ENCODE measurements at places on chromosomes 2 and 18.

GRCh38 chr2:8309131-8309530, 372.7 kb upstream of the ID2 start:
- DNase-seq, result no peak
- H3K4me1 ChIP-seq, result peaks cover 13% of the 10 kb centered on the region
- no peaks in the 10 kb centered on the region for H3K36me3 ChIP-seq

DNA sequence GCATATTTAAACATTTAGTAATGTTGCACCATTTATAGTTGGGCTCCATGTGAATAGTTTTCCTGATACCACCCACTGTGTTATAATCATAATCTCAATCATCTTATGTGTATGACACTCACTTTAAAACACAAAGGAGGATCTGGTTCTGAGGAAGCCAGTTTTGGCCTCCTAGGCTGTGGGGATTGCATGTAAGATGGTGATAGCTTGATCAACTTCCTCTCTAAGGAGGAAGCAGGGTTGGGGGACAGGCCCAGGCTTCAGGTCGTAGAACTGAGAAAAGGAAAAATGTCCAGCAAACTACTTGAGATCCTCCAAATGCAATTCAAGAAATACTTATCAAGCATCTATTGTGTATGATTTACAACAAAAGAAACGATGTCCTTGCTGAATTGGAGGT, 4.9 kb upstream of the PPM1B start:
- no peak for DNase-seq
- H3K4me3 ChIP-seq, result no peak overlapping the region
- no peak overlapping the region for H3K27ac ChIP-seq
- H3K36me3 ChIP-seq, result peaks cover 11% of the 10 kb centered on the region

- no peak overlapping the region for H3K27ac ChIP-seq
- H3K27me3 ChIP-seq, result no peaks in the 10 kb centered on the region
- H3K4me3 ChIP-seq, result no peak overlapping the region
- peaks cover 36% of the 10 kb centered on the region for H3K36me3 ChIP-seq
- peaks cover 6% of the 10 kb centered on the region for H3K4me1 ChIP-seq
- no peak for DNase-seq
Observed at GRCh38 chr2:37268111-37268510, 36.7 kb downstream of the NDUFAF7 start.

- H3K27ac ChIP-seq, result no peak overlapping the region
- no peak for DNase-seq
- peaks cover 10% of the 10 kb centered on the region for H3K27me3 ChIP-seq
- no peak overlapping the region for H3K4me3 ChIP-seq
- H3K36me3 ChIP-seq, result no peaks in the 10 kb centered on the region
Observed at GRCh38 chr18:35521133-35521532, 23.4 kb upstream of the INO80C start.

- H3K4me3 ChIP-seq, result no peak overlapping the region
- H3K27ac ChIP-seq, result no peak overlapping the region
- no peaks in the 10 kb centered on the region for H3K27me3 ChIP-seq
- no peaks in the 10 kb centered on the region for H3K36me3 ChIP-seq
- H3K4me1 ChIP-seq, result no peaks in the 10 kb centered on the region
Observed at GRCh38 chr18:35822413-35822812, 150.1 kb upstream of the RMP24 start.

DNA sequence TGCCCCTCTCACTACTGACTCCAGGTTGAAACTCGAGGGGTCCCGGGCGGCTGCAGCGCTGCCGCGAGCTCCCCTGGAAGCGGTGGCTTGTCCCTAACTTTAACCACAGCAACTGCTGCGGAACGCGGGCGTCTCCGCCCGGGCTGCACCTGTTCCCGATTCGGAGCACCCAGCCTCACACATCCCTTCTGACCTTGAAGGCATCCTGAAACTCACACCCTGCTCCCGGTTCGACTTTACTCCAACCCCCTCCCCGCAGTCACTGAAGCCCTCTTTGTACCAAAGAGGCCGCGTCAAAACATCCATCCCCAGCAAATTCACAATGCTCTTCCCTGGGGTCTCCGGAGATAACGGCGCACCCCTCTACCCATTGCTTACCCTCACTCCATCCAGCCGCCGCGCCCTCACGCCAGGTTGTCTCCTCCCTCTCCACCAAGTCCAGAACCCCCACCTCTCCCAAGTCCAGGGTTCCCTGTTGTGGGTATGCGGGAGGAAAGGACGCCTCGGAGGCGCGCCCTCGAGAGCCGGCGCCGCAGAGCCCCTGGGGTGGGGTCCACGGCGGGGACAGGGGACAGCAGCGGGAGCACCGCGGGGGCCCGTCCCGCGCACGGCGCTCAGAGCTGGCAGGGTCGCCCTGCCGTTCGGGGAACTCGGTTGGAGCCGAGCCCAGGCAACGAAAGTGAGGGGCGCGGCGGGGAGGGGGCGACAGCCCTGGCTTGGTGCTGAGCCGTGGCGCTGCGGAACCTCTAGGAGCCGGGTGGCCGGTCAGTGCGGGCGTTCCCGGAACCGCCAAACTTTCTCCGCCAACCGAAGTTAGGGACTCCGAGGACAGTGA, 934 bp downstream of the MYO5B start:
- H3K27me3 ChIP-seq, result peaks cover 14% of the 10 kb centered on the region
- no peaks in the 10 kb centered on the region for H3K36me3 ChIP-seq
- DNase-seq, result no peak
- no peaks in the 10 kb centered on the region for H3K4me1 ChIP-seq

DNA sequence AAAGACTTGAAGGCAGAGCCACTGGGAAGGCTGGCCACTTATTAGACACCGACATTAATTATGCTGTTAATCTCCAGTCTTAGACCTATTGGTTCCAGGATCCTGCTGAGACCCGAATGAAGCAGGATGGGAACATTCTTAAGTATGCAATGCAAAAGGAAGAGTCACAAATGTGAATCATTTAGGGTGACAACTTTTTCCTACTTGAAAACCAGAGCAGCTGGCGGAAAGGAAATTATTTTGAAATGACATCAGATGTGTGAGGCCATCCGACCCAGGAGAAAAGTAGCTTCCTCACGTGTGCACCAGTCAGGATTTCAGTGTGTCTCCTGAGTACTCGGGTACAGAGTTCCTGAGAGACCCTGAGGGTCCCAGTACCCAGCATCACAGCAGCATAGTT, 222.9 kb upstream of the NCKAP5 start:
- no peaks in the 10 kb centered on the region for H3K27me3 ChIP-seq
- H3K27ac ChIP-seq, result peak overlapping the region; percentile 94
- peak; percentile 81 for DNase-seq
- peak overlapping the region; percentile 48 for H3K4me3 ChIP-seq
- H3K36me3 ChIP-seq, result peaks cover 36% of the 10 kb centered on the region

- no peaks in the 10 kb centered on the region for H3K4me1 ChIP-seq
- no peaks in the 10 kb centered on the region for H3K36me3 ChIP-seq
- peaks cover 3% of the 10 kb centered on the region for H3K27me3 ChIP-seq
- no peak overlapping the region for H3K27ac ChIP-seq
Observed at GRCh38 chr2:235445116-235445515, 48.7 kb upstream of the AGAP1 start.

DNA sequence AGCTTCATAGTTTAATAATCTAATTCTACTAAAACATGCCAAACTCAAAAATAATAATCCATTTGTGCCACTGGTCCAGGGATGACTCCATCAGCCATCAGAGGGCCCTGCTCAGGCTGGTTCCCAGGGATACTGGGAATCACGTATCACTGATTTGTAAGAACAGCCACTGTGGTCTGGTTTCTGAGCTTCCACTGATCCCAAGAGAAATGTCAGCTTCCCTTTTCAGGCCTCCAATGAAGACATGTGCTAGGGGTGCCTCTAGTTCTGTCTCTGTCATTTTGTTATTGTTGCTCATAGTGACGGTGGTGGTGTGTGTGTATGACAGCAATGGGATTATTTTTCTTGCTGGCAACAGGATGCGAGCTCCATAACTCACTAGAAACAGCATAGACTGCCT, 83.2 kb downstream of the CELF4 start:
- H3K36me3 ChIP-seq, result no peaks in the 10 kb centered on the region
- peaks cover 40% of the 10 kb centered on the region for H3K27me3 ChIP-seq
- H3K4me1 ChIP-seq, result no peaks in the 10 kb centered on the region
- no peak overlapping the region for H3K27ac ChIP-seq
- H3K4me3 ChIP-seq, result no peak overlapping the region

DNA sequence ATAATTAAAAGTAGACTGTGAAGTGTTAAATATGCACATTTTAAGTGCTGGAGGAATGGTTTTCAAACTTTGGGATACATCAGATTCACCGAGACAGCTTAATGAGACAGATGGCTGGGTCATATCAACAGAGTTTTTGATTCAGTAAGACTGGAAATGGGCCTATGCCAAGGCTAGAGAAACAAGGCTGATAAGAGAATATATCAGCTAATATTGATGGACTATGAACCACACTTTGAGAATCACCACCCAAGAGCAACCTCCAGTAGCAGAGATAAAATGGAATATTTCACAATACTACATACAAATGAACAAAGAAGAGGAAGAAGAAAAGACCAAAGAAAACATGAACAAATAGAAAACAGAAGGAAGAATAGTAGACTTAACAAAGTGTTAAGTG, 450.2 kb upstream of the KLHL29 start:
- H3K4me3 ChIP-seq, result no peak overlapping the region
- peaks cover 5% of the 10 kb centered on the region for H3K36me3 ChIP-seq
- DNase-seq, result no peak
- no peaks in the 10 kb centered on the region for H3K27me3 ChIP-seq

- no peaks in the 10 kb centered on the region for H3K27me3 ChIP-seq
- H3K36me3 ChIP-seq, result no peaks in the 10 kb centered on the region
- H3K4me3 ChIP-seq, result no peak overlapping the region
- no peaks in the 10 kb centered on the region for H3K4me1 ChIP-seq
- DNase-seq, result no peak
- H3K27ac ChIP-seq, result no peak overlapping the region
Observed at GRCh38 chr2:141439524-141439923, 691.3 kb downstream of the LRP1B start.

DNA sequence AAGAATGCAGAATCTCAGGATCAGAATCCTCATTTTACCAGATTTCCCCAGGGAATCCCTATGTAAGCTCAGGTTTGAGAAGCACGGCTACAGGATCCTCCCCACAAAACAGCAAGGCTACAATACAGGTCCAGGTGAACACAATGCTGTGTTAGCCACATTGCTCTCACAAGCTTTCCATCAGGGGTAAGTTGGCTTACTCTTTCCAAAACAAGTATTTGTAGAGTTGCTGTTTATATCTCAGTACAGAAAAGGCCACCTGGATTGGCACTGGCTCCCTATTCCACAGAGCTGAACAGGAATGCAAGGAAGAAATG, 11.0 kb downstream of the SPRED2 start:
- no peak for DNase-seq
- H3K4me1 ChIP-seq, result peaks cover 68% of the 10 kb centered on the region
- no peaks in the 10 kb centered on the region for H3K36me3 ChIP-seq
- H3K27me3 ChIP-seq, result peaks cover 4% of the 10 kb centered on the region

DNA sequence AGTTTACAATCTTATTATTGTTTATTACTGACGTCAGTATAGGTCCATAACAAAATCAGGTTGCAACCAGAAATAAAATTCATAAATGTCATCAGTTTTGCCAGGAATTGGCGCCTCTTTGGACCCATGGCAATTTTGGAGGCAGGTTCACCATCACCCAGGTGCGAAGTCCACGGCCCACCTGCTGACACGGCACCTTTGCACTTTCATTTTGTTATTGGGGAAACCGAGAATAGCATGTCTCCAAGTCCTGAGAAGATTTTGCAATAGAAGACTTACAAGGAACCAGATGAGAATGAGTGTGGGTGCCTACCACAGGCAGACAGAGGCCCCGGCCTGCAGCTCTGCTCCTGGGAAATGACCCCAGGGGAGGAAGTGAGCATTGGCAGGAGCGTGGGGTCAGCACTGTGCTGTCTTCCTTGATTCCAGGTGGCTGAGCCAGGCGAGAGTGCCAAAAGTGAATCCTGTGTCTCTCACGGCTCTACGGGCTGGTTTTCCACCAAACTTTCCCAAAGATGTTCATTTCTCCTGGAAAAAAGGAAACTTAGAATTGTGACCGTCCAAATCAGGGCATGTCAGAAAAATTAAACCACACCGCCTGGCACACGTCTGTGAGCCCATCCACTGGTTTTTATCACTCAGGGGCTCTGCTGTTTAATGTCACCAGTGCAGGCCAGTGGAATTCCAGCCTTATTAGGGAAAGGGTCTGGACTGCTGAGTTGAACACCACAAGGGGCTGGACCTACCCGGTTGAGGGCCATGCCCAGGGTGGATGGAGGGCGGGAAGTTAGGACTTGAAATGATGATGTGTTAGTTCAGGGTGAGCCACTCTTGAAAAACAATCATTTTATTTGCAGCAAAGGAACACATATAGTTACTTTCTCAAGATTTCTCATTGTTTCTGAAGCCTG, 96.5 kb downstream of the PTGR3 start:
- no peak overlapping the region for H3K4me3 ChIP-seq
- no peak overlapping the region for H3K27ac ChIP-seq
- no peaks in the 10 kb centered on the region for H3K36me3 ChIP-seq
- DNase-seq, result no peak
- H3K27me3 ChIP-seq, result peaks cover 24% of the 10 kb centered on the region
- peaks cover 7% of the 10 kb centered on the region for H3K4me1 ChIP-seq

- H3K27ac ChIP-seq, result no peak overlapping the region
- no peak overlapping the region for H3K4me3 ChIP-seq
- DNase-seq, result no peak
- H3K27me3 ChIP-seq, result peaks cover 37% of the 10 kb centered on the region
Observed at GRCh38 chr2:134705861-134706586, 12.8 kb downstream of the TMEM163 start.

DNA sequence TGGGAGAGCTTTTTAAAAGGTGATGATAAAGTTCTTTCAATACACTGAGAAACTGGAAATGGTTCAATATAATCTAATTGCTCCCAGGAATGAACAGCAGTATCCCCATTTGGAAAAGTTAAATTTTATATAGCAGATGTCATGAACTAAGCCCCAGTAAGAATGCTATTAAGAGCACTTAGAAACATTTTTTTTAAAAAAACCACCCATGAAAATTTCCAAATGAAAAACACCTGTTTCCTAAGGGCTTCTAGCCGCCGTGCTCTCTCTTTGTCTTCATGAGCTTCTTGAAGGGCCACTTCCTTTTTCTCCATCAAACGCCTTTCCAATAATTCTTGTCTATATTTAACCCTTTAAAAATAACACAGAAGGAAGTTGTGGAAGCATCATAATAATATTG, 77.0 kb downstream of the UPP2 start:
- DNase-seq, result no peak
- H3K27me3 ChIP-seq, result peaks cover 3% of the 10 kb centered on the region
- no peaks in the 10 kb centered on the region for H3K4me1 ChIP-seq
- no peaks in the 10 kb centered on the region for H3K36me3 ChIP-seq

- H3K4me3 ChIP-seq, result no peak overlapping the region
- H3K27me3 ChIP-seq, result no peaks in the 10 kb centered on the region
- DNase-seq, result no peak
- H3K36me3 ChIP-seq, result peaks cover 17% of the 10 kb centered on the region
- H3K4me1 ChIP-seq, result peaks cover 22% of the 10 kb centered on the region
- H3K27ac ChIP-seq, result no peak overlapping the region
Observed at GRCh38 chr2:73841912-73842738, 13.4 kb downstream of the STAMBP start.

- peak overlapping the region; percentile 71 for H3K27ac ChIP-seq
- peak overlapping the region; percentile 90 for H3K4me3 ChIP-seq
- peaks cover 23% of the 10 kb centered on the region for H3K36me3 ChIP-seq
- H3K27me3 ChIP-seq, result peaks cover 3% of the 10 kb centered on the region
Observed at GRCh38 chr18:21741562-21742314, 1.1 kb downstream of the MIB1 start.

- no peak for DNase-seq
- peaks cover 17% of the 10 kb centered on the region for H3K4me1 ChIP-seq
- H3K27ac ChIP-seq, result no peak within 1 kb of the TSS
- H3K36me3 ChIP-seq, result 0 out of 2 replicates have a peak, but pooled peaks cover 5% of the 10 kb centered on the region
- peak within 1 kb of the TSS; percentile 85 for H3K4me3 ChIP-seq
Observed at GRCh38 chr18:59219672-59220163, at the start of gene GRP. Gene GRP, plus strand, starts transcription at chr18:59220158. Its CDS starts 108 bp downstream, at chr18:59220266.
